ENCODE measurements at places on chromosomes 7 and 10.

- peak; percentile 39 for DNase-seq
Observed at GRCh38 chr10:130358981-130359650, 222.9 kb downstream of the GLRX3 start.

DNA sequence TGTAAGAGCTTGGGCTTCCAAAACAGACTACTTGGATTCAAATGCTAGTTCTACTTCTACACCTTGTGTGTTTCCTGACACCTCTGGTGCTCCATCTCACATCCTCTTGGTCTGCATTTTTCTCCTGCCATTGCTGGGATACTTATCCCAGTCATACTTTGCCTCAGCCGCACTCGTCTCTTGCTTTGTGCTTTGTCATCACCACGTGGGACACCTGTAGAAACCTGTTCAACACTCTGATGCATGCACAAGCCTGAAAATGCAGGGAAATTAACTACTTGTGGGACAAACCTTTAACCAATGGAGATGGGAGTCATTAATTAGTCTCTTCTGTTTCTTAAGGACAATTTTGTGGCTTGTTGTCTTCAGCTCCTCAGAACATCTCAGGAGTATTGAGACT lies 94.2 kb upstream of the PHYHIPL start:
- DNase-seq: no peak

DNA sequence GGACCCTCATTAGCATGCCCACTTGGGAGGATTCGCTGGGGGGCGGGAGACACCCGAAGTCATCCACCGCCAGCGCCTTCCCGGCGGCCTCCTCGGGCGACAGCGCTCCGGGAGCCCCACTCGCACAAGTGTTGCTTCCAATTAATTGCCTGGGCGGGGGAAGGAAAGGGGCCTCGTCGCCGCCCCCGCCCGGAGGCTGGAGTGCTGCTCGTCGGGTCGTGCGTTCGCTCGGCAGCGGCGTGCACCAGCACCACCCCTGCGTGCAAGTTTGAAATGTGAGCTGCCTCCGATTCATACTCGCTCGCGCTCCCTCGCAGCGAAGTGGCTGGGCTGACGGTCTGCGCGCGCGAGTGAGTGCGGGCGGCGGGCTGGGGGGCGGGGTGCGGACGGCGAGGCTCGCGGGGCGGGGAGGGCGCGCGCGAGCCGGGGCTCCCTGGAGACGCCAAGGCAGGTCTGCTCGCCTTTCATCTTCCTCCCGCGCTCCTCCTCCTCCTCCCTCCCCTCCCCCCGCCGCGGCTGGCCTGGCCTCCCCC lies 104.6 kb upstream of the PPIF start:
- peak; percentile 34 for DNase-seq

DNA sequence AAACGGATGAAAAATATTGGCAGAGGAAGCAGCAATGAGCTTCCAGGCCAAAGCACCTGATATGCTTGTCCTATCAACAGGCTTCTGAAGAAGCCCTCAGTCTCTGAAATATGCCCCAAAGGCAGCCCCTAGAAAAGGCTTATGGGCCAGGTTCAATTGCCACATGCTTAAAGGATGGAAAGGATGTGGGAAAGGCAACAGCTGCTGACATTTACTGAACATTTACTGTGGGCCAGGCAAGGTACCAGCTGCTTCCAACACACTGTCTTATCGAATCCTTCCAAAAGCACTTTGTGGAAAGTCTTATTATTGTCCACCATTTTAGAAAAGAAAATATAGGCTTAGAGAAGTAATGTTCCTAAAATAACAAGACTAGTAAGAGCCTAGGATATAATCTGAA lies 56.5 kb downstream of the DOCK4 start:
- DNase-seq: no peak

DNA sequence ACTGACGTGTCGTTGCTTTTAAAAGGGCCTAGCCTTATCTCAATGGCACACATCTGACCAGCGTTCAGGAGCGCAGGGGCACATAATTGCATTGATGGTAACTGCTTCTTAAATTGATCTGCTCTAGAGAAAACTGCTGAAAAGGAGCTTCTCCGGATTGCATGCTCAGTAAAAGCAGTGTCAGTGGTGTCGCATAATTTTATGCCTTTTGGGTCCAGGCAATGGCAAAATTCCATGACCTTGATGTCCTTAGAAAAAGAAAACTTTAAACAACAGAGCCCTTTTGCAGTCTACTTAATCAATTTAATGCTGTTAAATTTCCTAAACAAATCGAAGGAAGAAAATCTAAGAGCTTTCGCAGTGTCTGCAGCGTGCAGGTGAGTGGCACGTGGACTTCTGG lies 75.7 kb downstream of the PTPRE start:
- no peak for DNase-seq

GRCh38 chr7:1020849-1021251 lies 23.5 kb upstream of the GPR146 start:
- no peak for DNase-seq

DNA sequence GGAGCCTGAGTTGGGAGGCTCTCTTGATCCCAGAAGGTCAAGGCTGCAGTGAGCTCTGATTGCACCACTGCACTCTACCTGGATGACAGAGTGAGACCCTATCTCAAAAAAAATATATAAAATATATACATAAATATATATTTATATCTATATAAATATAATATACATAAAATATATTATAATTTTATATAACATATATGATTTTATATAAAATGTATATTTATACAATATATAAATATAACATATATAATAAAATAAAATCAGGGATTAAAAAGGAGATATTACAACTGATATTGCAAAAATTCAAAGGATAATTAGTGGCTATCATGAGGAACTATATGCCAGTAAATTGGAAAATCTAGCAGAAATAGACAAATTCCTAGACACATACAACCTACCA lies 353.5 kb upstream of the HPS1 start:
- DNase-seq: no peak

- DNase-seq: no peak
Observed at GRCh38 chr10:106615081-106615480, 549.4 kb downstream of the SORCS1 start.

DNA sequence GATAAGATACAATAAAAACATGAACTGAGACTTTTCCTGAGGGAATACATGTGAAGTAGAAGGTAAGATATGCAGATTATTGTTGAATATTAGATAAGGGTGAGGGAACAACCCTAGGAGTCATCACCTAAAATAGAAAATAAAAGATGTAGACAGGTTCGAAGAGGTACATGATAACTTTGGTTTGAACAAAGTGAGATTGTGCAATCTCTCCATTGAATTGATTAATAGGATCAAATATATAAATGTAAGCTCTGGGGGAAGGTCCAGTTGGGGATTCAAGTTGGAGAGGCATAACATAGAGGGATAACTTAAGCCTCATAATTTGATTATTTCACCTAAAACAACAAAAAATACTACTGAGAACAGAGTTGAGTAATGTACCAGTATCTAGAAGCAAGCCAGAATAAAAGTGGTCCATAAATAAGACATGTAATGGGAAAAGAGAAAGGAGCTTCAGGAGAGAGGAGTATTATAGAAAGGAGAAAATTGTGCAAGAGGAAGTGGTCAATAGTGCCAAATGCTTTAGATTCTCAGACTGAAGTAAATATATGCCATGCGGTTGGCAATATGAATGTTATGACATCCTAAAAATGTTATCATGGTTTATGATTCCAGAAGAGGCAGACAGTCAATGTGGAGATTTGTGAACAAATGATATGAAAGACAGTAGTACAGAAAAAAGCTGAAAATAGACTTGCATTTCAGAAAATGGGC lies 282.3 kb upstream of the CHRM2 start:
- no peak for DNase-seq

DNA sequence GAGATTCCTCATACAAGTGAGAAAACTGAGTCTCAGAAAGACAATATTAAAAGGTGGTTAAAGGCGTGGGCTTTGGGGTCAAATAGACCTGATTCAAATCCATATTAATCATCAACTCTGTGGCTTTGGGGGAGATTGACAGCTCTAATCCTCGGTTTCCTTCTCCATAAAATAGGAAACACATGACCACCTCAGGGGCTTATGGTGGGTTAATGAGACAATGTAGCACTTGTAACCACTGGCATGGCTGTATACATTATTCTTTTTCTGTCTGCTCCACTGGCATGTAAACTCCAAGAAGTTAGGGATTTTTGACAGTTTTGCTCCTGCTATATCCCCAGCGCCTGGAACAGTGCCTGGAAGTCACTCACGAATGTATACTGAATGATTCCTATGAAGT lies 120.8 kb upstream of the GAD2 start:
- DNase-seq: no peak

GRCh38 chr10:29730969-29731368 lies 96.2 kb upstream of the SVIL start:
- DNase-seq: no peak

Measured in DMS153 (cell line).